ENCODE measurements at places on chromosomes 4 and X.

DNA sequence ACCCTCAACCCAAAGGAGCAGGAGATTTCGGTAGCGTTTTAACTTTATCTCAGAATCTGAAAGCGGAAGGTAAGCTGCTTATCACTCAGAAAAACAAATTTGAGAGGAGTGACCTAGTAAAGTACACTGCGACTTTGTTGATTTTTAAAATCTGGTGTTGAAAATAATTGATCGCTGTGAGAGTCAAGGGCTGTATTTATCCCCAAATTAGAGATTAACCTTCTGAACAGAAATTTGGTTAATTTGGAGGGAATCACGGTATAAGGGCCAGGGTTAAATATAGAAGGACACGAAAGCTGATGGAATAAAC is 212 bp downstream of the CLCN4 start:
- no peak for DNase-seq

GRCh38 chrX:70255452-70255851 is 4.6 kb downstream of the P2RY4 start:
- no peak for DNase-seq

- DNase-seq: no peak
Measured at GRCh38 chrX:74431797-74432196, 10.5 kb downstream of the SLC16A2 start.

GRCh38 chr4:124941267-124941666 is 228.7 kb upstream of the ANKRD50 start:
- no peak for DNase-seq

DNA sequence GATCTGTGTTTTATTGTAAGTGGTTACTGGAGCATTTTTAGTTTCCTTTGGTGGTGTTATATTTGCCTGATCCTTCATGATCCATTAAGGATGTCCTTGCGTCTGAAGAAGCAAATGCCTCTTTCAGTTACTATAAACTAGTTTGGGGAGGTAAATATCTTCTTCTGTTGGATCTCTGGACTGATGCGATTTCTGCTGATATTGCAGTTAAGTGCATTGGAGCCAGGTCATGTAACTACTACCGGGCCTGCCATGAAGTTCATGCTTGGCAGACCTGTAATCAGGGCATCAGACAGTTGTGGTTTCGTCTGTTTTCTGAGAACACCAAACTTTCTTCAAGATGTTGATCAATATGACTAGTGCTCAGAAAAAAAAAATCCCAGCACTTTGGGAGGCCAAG is 22.9 kb downstream of the ZNF718 start:
- DNase-seq: no peak

GRCh38 chr4:82802911-82803310 is 4.3 kb upstream of the SCD5 start:
- no peak for DNase-seq

DNA sequence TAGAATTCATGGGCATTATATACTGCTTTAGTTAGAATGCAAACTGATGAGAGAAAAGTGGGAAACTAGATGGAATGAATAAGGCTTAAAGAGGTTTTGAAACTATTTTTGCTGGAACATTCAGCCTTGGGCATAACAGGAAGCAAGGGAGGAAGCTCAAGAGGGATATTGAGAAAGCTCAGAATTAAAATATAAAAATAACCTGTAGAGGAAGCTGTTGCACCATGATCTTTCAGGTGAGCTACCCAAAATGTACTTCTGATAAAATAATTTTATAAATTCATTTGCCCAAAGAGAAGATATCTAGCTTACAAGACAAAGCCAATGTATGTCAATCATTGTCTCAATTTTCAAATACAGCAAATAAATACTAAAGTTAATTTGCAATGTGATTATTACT is 11.3 kb downstream of the GC start:
- DNase-seq: no peak

DNA sequence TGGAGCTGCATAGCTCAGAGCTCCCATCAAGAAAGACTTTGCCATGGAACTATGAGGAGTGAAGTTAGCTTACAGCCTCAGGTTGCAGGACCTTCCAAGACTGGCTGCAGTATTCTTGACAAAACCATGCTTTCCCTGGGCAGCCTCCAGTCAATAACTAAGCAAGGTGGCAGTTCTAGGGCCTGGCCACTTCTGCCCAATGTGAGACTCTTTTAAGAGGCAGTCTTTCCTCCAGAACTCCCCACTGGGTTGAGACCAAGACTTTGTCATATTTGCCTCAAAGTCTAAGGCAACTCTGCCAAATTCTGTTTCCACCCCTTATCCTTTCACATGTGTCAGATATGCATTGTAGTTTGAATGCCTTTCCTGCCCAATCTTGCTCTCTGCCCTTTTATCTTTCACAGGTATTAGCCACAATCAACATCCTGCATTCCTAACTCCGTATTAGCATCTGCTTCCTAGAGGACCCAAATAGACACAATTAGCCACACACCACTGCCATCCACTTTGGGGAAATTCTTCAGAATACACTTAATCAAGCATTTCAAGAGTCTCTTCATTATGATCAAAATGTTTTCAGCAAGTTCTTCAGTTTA is 17.7 kb upstream of the SLC25A43 start:
- no peak for DNase-seq

DNA sequence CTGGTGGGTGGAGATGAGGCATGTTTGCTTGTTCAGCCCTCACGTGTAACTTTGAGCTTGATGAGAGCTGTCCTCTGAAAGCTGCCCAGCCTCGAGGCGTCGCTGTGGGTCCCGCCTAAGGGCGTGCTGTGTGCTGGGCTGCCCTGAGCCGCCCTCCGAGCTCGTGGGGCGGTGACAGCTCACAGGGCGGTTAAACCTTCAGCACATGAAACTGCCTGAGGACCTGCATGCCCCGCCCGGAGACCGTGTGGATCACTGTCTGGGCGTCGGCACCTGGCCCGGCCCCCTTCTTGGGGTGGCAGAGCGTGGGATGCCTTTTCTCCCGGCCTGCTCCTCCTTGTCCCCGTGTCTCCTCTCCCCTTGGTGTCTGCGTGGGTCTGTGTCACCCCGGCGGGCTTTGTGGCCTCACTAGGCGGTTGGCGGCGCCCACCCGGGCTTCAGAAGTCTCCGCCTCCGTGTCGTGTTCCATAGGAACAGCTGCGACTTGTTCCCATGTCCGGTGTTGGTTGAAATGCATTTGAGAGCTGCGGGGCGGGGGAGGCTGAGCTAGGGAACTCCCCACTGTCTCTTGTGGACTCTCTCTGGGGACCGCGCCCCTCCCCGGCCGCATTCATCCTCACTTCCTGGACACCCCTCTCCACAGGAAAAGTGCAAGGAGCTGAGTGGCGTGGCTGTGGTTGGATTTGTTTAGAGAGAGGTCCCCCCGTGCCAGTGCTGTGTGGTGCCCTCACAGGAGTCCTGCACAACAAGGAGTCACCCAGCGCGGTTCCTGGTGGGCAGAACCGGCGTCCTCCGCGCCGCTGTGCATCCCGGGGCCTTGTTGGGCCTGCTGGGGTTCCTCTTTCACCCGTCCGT is 6.8 kb downstream of the AKAP17A start:
- no peak for DNase-seq

- DNase-seq: no peak
Measured at GRCh38 chr4:174631901-174632758, 109.8 kb upstream of the HPGD start.

GRCh38 chr4:29046781-29047180 is 1673.4 kb upstream of the PCDH7 start:
- no peak for DNase-seq

DNA sequence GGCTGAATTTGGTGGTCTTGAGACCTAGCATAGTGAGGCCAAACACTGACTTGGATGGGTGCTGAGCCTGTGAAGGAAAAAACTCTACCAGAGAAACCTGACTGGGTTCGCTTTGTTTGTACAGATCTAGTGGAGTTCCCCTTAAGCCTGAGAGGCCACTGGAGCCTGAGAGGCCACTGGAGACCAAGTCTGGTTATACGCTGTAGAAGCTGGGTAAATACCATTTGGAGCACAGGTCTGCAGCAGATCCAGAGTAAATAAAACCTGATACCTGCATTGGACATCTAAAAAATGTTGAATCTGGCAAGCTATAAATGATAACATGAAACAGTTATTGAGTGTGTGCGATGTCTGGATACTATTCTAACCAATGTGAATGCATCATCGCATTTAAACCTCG is 104.3 kb upstream of the IGSF1 start:
- no peak for DNase-seq
